ENCODE measurements at places on chromosomes 2 and 18. TPM values are rescaled to one million over a fixed set of nuclear protein-coding genes. Genes with fewer than 3 reads are reported as not detected.

DNA sequence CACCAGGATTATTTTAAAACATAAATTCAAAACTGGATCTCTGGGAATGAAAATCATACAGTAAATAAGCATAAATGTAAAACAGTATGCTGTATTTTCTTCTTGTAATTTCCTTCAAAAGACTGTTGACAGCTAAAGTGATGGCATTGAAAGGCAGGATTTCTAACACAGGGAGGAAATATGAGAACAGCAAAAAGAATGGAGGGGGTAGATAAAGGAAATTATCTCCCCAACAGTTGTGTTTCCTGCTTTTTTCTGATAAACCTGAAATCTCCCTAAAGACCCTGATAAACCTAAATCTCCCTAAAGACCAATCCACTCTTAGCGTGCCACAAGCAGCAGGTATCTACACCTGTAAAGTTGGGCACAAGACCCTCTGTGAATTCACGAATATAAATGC is 50.8 kb downstream of the PIAS2 start:
- DNase-seq = no peak

- DNase-seq = no peak
These were observed 56.0 kb upstream of the NFU1 start for GRCh38 chr2:69493268-69493667.

GRCh38 chr2:232929303-232930058 is 59.4 kb downstream of the SNORC start:
- DNase-seq = no peak

- no peak for DNase-seq
These were observed 45.4 kb upstream of the PTMA start for GRCh38 chr2:231662811-231663457.

Gene BMP10
- not detected for polyA plus RNA-seq

Gene DHRS9
- polyA plus RNA-seq = 0.49 TPM

Measured in right lung (tissue), 10 donors.